ENCODE measurements at places on chromosomes 7 and 10.

- no peak for DNase-seq
Observed at GRCh38 chr7:50211130-50212015, 93.1 kb upstream of the IKZF1 start.

- DNase-seq, result no peak
Observed at GRCh38 chr10:26770069-26770468, 72.6 kb downstream of the PDSS1 start.

DNA sequence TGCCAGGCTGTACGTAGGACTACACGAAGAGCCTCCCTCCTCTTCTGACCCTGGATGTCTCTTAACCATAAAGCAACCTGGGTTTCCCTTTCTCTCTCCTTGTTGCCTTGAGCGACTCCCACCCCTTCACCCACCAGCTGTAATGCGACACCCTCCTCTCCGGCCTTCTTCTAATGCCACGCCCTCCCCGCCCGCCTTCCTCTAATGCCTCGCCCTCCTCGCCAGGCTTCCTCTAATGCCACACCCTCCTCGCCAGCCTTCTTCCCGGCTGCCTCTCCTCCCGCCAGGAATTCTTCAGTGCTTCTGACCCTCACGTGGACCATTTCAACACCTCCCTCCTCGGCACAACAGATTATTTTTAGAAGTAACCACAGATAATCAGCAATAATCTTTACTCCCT is 348.5 kb upstream of the SHH start:
- no peak for DNase-seq

DNA sequence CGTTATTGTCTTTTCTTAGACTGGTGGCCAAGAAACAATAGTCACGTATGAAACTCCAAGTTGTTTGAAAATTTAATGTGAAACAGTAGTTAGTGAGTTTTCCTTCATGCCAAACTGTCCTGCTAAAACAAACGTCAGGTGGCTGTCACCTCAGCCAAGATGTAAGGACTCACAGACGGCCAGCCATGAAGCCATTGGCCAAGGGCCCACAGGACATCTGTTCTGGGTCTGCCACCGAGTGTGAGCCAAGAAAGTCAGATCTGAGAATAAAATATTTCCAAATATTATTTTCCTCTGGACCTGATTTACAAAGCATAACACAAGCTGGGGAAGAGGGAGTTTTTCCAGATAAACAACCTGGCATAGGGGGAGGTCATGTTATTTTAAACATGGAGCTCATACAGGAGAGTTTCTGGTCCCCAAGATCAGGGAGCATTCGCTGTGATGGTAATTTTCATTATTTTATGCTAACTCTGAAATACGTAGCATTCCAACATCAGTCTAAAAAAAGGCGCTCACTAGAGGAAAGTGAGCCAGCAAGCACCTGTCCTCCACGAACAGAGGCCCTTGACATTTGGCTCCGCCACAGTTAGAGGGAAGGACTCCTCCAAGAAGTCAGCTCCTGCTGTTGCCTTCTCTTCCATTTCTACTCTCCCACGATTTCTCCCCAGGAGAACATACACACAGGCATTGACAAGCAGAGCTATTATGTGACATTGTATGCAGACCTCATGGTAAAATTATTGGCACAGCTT is 38.9 kb upstream of the LANCL2 start:
- no peak for DNase-seq

DNA sequence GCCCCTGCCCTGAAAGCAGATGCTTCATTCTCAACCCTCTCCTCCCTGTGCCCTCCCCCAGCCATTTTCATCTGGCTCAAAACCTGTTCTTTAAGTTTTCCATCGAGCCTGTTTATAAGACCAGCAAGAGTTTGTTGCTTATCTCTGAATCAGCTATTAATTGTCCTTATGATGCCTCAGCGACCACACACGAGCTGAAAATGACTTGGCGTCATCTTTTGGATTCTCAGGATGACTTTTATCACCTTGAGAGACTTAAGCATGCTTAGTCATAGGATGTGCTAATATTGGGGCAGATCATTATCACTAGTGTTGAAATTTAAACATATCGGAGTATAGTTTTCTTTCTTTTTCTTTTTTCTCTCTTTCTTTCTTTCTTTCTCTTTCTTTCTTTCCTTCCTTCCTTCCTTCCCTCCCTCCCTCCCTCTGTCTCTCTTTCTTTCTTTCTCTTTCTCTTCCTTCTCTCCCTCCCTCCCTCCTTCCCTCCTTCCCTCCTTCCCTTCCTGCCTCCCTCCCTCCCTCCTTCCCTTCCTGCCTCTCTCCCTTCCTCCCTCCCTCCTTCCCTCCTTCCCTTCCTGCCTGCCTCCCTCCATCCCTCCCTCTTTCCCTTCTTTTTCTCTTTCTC is 184.5 kb downstream of the PHTF2 start:
- DNase-seq, result peak; percentile 71

DNA sequence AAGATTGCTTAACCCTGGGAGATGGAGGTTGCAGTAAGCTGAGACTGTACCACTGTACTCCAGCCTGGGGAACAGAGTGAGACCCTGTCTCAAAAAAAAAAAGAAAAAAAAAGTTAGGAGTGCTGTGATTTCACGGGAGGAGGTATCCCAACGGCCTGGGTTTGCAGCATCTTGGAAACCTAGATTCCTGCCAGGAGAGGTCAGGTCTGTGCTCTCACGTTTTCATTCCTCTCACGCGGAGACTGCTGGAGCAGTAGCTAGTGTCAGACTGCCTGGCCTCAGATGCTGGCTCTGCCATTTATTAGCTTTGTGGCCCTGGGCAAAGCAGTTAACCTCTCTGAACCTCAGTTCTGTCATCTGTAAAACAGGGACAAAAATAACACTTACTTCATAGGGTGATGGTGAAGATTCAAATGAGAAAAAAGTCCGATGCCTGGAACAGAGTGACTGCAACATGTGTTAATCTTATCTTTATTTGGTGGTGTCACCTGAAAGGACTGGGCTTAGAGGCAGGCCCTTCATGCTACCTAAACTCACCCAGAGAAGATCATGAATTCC is 94.9 kb downstream of the GAD2 start:
- no peak for DNase-seq

GRCh38 chr10:29736366-29737073 is 101.7 kb upstream of the SVIL start:
- no peak for DNase-seq

DNA sequence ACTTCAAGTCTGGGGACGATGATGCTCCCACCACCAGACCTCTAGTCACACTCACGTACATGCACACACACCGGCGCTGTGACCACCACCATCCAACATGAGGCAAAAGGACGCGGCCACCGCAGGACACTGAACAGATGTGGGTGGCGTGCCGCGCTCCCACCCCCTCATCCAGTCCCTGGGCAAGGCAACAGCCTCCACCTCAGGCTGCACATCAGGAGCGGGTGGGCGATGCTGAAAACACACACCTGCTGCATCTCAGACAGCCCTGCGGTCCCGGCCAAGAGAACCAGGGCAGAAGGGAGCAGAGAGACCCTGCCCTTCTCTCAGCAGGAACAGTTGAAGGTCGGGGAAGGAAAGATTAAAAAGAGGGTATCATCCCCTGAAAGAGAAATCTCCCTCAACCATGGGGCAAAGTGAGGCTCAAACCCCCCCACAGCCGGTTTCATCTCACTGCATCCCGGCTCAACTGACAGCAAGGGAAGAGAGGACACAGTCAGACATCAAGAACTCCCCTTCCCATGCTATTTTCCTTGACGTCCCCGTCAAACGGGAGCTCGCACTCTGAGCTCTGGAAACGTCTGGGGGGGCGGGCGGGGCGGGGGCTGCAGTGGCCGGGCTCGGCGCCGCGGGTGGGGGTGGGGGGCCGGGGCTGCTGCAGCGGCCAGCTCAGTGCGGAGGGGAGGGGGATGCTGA is 1.1 kb downstream of the CAMK2G start:
- no peak for DNase-seq

GRCh38 chr10:93993782-93994437 is at the start of gene PLCE1:
PLCE1 (plus strand) TSS chr10:93993931; CDS start chr10:94031047, 37,116 bp downstream.
- DNase-seq, result no peak

GRCh38 chr7:93258661-93259060 is 26.5 kb downstream of the VPS50 start:
- no peak for DNase-seq

- DNase-seq, result no peak
Observed at GRCh38 chr7:31253532-31253931, 87.0 kb downstream of the NEUROD6 start.

GRCh38 chr10:4213441-4213840 is 428.4 kb upstream of the KLF6 start:
- no peak for DNase-seq

GRCh38 chr10:91643700-91644099 is 10.8 kb upstream of the PPP1R3C start:
- DNase-seq, result no peak

- DNase-seq, result no peak
Observed at GRCh38 chr7:118182593-118183427, 1.2 kb upstream of the LSM8 start.

DNA sequence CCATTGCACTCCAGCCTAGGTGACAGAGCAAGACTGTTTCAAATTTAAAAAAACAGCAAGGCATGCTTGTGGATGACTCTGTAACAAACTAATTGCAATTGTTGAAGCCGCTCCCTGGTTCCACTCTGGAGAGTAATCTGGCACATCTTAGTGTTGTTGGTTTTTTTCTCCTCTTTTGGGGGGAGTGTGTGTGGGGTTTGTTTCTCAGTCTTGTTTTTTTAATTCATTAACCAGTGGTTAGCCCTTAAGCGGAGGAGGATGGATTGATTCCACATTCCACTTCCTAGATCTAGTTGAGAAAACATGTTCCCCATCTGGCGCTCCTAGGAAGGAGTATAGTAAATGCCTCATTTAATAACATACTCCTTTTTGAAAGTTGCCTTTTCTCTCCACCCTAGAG is 8.6 kb upstream of the ZNF713 start:
- DNase-seq, result no peak

DNA sequence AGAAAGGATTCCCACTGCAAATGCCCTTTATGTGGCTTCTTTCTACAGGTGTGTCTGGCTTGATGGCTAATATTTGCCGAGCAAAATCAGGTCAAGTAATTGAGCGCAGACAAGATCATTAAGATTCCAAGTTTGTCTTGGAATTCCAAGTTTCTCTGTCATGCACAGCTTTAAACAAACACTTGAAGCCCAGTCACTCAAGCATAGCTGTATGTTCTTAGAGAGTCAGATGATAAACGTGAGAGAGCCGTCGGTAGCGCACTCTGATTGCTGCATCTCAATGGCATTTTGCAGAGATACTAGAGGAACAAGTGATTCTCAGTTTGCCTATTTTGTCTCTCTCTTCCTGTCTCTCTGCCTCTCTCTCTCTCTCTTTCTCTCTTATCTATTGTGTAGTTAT is 658 bp downstream of the DMBT1 start:
- no peak for DNase-seq

- DNase-seq, result no peak
Observed at GRCh38 chr10:116526219-116526618, 19.5 kb upstream of the PNLIP start.

GRCh38 chr10:31112961-31113360 is 81.3 kb upstream of the ZNF438 start:
- no peak for DNase-seq

GRCh38 chr7:55081068-55081467 is 62.3 kb downstream of the EGFR start:
- DNase-seq, result no peak

GRCh38 chr7:135165862-135166261 is 4.6 kb downstream of the CYREN start:
- DNase-seq, result no peak

DNA sequence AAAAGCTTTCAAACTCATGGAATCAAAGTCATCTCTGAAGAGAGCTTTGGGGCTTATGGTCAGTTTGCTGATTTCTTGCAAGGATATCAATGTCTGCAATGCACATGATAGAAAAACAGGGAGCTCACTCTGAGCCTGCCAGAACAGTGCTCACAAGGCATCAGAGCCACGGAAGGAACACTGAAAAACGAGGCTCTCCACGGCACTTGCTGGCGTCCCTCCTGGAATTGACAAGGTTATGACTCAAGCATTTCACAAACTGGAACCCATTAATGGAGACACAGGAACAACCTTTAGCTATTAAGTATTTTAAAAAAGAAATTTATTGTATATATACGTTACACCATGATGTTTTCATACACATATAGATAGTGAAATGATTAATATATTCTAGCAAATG is 266.3 kb downstream of the KCND2 start:
- DNase-seq, result no peak

- DNase-seq, result peak; percentile 27
Observed at GRCh38 chr10:52755297-52756062, 17.1 kb downstream of the MBL2 start.

DNA sequence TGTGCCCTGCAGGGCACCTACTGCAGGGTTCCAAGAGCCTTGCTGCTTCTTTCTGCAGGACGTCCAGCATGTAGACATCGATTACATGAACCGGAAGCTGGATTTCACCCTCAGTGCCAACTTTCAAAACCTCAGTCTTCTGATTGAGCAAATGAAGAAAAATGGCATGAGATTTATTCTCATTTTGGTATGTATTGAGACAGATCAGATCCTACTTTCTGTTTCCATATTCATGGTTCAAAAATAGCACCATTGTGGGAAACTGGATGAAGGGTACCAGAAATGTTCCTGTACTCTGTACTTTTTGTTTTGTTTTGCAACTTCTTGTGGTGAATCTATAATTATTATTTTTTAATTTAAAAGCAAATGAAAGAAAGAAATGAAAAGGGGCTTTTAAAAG is 64.1 kb downstream of the MGAM2 start:
- no peak for DNase-seq

Data from epithelial cell of prostate (primary cell).